ENCODE measurements at places on chromosomes 6 and 20. TPM values are rescaled to one million over a fixed set of nuclear protein-coding genes. Genes with fewer than 3 reads are reported as not detected.

NOX3 gene
- total RNA-seq, result not detected

FITM2 gene
- 9.9 TPM for total RNA-seq

GRCh38 chr6:56714982-56715456 lies 72.3 kb upstream of the DST start:
- DNase-seq, result peak; percentile 94
- peak overlapping the region; percentile 35 for H3K4me3 ChIP-seq
- peaks cover 44% of the 10 kb centered on the region for H3K4me1 ChIP-seq
- peak overlapping the region; percentile 83 for H3K27ac ChIP-seq

DNA sequence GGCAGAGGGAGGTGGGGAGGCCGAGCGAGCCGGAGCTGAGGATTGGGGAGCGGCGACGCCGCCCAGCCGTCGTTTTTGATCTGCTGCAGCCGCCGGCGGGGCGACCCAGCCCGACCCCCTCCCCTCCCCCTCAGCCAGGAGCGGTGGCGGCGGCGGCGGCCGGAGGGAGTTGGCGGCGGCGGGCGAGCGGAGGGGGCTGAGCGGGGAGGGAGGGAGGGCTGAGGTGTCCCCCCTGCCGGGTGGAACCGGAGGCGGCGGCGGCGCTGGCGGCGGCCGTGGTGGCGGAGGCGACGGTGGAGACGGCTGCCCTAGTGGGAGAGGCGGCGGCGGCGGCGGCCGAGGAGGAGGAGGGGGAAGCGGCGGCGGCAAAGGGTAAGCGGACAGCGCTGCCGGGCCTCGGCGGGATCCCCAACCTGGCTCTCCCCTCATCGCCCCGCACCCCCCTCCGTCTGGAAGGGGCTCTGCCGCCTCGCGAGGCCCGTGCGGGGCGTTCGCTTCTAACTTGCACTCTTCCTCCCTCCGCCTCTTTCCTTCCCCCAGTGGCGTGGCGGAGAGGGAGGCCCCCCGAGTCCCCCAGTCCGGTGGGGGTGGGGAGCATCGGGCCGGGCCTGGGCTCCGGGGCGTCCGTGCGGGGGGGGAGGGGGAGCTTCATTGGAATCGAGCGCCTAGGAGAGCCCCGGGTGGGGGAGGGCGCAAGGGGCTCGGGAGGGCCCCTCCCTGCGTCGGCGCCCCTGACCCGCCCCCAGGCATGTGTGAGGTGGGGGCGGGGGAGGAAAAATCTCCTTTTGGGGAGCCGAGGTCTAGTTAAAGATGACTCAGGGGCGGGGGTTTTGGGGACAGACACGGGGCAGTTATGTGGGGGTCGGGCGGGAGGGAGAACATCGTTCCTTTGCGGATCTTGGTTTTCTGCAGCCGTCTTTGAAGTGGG lies at the start of gene TAB2:
Gene TAB2, plus strand, starts transcription at position 69 of the 928 bp plus-strand sequence. CDS start 52,286 bp downstream, outside the sequence.
- H3K27ac ChIP-seq, result peak within 1 kb of the TSS; percentile 69
- peak within 1 kb of the TSS; percentile 93 for H3K4me3 ChIP-seq
- peaks cover 33% of the 10 kb centered on the region for H3K4me1 ChIP-seq
- H3K36me3 ChIP-seq, result no peaks in the 10 kb centered on the region
- no peak for DNase-seq

DNA sequence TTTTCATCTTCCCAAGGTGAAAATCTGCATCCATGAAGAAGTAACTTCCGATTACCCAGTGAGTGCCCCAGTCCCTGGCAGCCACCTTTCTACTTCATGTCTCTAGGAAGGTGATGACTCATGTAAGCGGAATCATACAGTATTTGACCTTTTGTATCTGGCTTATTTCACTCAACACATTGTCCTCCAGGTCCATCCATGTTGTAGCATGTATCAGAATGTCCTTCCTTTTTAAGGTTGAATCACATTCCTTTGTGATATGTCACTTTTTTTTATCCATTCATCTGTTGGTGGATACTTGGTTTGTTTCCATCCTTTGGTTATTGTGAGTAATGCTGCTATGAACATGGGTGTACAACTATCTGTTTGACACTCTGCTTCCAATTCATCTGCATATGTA lies 176.3 kb upstream of the CDYL start:
- DNase-seq, result peak; percentile 92
- H3K27ac ChIP-seq, result no peak overlapping the region
- no peaks in the 10 kb centered on the region for H3K36me3 ChIP-seq

CCDC170 gene
- total RNA-seq, result not detected

- H3K27ac ChIP-seq, result no peak overlapping the region
- no peak overlapping the region for H3K4me3 ChIP-seq
- H3K4me1 ChIP-seq, result peaks cover 32% of the 10 kb centered on the region
- DNase-seq, result peak; percentile 11
- no peaks in the 10 kb centered on the region for H3K27me3 ChIP-seq
These were observed 6.5 kb downstream of the RNF144B start for GRCh38 chr6:18393698-18394097.

DNA sequence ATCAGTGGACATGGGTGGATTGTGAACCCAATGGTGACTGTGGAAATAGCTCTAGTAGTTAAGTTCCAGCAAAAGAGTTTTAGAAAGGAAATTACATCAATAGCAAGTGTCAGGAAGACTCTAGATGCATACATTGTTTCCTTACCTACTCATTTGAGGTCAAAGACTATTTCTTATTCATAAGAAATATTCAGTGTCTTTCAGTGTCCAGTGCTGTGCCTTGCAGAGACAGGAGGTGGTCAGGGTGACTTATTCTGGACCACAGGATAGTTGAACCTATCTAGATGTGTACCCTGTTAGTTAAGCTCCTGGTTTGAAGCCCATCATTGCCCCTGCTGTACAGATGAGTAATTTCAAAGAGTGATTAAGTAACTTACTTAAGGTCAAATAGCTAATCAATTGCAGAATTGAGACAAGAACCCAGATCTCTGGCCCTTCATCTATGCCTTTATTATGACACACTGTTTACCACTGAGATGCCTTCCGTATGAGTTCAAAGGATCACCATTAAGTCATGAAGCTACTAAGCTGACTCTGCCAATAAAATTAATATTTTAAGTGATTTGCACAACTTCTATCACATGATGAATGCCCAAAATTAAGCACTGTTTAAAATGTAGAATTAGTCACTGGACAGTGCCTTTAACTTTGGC lies 136.1 kb downstream of the PDSS2 start:
- H3K4me3 ChIP-seq, result no peak overlapping the region
- H3K27me3 ChIP-seq, result no peaks in the 10 kb centered on the region
- no peak for DNase-seq
- no peaks in the 10 kb centered on the region for H3K36me3 ChIP-seq
- no peaks in the 10 kb centered on the region for H3K4me1 ChIP-seq
- H3K27ac ChIP-seq, result no peak overlapping the region

SIGLEC1 gene
- total RNA-seq, result not detected

CLIC5 gene
- total RNA-seq, result not detected

- no peak overlapping the region for H3K4me3 ChIP-seq
- H3K4me1 ChIP-seq, result no peaks in the 10 kb centered on the region
- no peaks in the 10 kb centered on the region for H3K36me3 ChIP-seq
- H3K27ac ChIP-seq, result no peak overlapping the region
- H3K27me3 ChIP-seq, result no peaks in the 10 kb centered on the region
These were observed 397.3 kb downstream of the LAMA2 start for GRCh38 chr6:129280293-129280644.

PRICKLE4 gene
- 1.7 TPM for total RNA-seq

HRH3 gene
- total RNA-seq, result not detected

- no peaks in the 10 kb centered on the region for H3K4me1 ChIP-seq
- no peak overlapping the region for H3K27ac ChIP-seq
- H3K27me3 ChIP-seq, result no peaks in the 10 kb centered on the region
- H3K36me3 ChIP-seq, result no peaks in the 10 kb centered on the region
- no peak overlapping the region for H3K4me3 ChIP-seq
These were observed 49.3 kb upstream of the AHI1 start for GRCh38 chr6:135546680-135547418.

- no peaks in the 10 kb centered on the region for H3K36me3 ChIP-seq
- no peak overlapping the region for H3K4me3 ChIP-seq
- no peak for DNase-seq
- no peak overlapping the region for H3K27ac ChIP-seq
These were observed 49.7 kb upstream of the TGM3 start for GRCh38 chr20:2246069-2246491.

DNA sequence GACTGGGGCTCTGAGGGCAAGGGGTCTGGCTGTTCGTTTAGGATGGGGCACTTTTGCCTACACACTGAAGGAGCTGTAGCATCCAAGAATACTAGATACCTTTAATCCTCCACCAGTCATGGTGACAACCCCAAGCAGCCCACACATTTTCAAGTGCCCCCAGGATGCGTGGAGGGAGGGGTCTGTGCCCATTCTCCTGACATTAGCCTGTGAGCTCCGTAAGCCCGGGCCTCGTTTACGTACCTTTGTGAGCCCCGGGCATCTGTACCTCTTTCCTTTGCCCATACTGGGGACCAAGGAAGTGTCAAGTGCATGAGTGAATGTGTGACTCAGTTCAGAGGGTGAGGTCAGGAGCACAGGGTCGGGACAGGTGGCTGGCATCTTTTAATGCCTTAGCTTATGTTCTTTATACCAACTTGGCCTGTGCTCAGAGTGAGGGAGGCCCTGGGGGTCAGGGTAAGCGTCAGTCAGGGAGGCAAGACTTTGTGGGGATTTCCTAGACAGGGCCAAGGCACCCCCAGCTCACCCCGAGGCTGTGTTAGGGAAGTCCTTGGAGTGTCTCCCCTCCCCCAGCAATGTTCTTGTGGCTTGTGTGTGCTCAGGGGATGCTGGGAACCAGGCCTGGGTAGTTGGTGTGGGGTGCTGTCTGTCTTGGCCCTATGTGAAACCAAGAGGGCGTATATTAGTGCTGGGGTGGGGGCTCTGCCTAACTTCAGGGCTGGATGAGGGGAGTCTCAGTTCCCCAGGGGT lies 12.9 kb downstream of the VEGFA start:
- no peaks in the 10 kb centered on the region for H3K4me1 ChIP-seq
- no peak overlapping the region for H3K27ac ChIP-seq
- H3K4me3 ChIP-seq, result no peak overlapping the region
- no peaks in the 10 kb centered on the region for H3K27me3 ChIP-seq
- peaks cover 73% of the 10 kb centered on the region for H3K36me3 ChIP-seq

- H3K27me3 ChIP-seq, result peaks cover 13% of the 10 kb centered on the region
- no peak overlapping the region for H3K4me3 ChIP-seq
- H3K27ac ChIP-seq, result no peak overlapping the region
- DNase-seq, result no peak
- H3K36me3 ChIP-seq, result no peaks in the 10 kb centered on the region
These were observed 96.1 kb downstream of the NUS1 start for GRCh38 chr6:117771403-117771802.

GRCh38 chr6:22003287-22003686 lies 293.5 kb downstream of the PRL start:
- H3K27me3 ChIP-seq, result no peaks in the 10 kb centered on the region
- no peak overlapping the region for H3K27ac ChIP-seq
- no peaks in the 10 kb centered on the region for H3K36me3 ChIP-seq
- DNase-seq, result no peak
- H3K4me1 ChIP-seq, result no peaks in the 10 kb centered on the region
- H3K4me3 ChIP-seq, result no peak overlapping the region

SLC39A7 gene
- 128 TPM for total RNA-seq

PRRT1 gene
- total RNA-seq, result not detected

DNA sequence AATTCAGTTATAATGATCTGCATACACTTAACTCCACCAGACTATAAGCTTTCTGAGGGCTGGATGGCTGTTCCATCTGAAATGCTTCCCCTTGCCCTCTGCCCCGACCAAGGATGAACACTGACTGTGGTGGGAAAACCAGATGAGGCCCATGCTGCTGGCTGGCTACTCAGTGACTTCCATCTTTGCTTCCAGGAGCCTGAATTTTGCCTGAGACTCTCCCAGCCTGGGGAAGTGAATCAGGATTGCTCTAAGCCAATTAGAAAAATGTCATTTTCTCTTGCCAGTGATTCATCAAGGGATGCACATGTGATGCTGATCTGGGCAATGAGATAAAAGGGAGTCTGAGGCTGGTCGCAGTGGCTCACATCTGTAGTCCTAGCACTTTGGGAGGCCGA lies 1.7 kb upstream of the TOMM34 start:
- peaks cover 52% of the 10 kb centered on the region for H3K4me1 ChIP-seq
- H3K27ac ChIP-seq, result peak overlapping the region; percentile 50
- DNase-seq, result peak; percentile 68
- H3K4me3 ChIP-seq, result no peak overlapping the region
- H3K27me3 ChIP-seq, result no peaks in the 10 kb centered on the region

- H3K4me1 ChIP-seq, result peaks cover 15% of the 10 kb centered on the region
- H3K36me3 ChIP-seq, result no peaks in the 10 kb centered on the region
- no peak overlapping the region for H3K4me3 ChIP-seq
These were observed 76.5 kb upstream of the TOP1 start for GRCh38 chr20:40952136-40952535.

DNA sequence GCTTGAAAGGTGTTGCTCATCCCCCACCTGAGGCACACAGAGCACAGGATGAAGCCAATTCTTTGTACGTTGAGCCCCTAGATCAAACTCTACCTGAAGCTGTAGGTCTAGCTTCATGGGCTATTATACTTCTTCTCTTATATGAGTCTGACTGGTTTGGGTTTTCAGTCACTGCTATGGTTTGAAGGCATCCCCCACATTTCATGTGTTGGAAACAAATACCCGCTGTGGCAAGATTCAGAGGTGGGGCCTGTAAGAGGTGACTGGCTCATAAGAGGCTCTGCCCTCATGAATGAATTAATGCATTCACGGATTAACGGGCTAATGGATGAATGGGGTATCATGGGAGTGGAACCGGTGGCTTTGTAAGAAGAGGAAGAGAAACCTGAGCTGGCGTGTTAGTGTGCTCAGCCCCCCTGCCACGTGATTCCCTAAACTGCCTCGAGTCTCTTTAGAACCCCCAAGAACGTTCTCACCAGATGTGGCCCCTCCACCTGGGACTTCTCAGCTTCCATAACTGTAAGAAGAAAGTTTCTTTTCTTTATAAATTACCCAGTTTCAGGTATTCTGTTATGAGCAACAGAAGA lies 39.2 kb downstream of the PREX1 start:
- peaks cover 17% of the 10 kb centered on the region for H3K4me1 ChIP-seq
- no peaks in the 10 kb centered on the region for H3K27me3 ChIP-seq
- H3K4me3 ChIP-seq, result no peak overlapping the region

DNA sequence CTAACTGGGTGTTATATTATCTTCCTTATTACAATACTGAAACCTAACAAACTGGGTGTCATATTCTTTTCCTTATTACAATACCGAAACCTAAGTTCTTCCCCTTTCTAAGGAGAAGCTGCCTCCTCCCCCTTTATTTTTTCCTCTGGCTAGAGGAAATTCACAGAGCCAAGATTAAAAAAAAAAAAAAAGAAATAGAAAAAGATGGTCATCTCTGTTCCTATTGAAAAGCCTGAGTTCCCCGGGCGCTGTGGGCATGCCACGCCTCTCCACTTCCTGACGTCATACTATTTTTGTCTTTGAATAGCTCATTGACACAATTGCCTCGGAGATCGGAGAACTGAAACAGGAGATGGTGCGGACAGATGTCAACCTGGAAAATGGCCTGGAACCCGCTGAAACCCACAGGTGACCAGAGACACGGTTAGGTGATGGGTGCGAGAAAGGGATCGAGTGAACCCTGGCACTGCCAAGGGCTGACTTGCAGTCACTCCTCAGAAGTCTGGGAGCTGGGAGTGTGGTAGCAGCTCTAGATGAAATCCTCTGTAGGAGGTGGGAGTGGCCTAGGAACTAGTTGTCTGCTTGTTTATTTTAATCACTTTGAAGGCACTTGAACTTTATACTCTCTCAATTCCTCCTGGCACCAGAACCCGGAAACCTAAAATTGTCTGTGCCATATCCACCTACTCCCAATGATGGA lies 82.2 kb upstream of the NAA20 start:
- peaks cover 22% of the 10 kb centered on the region for H3K4me1 ChIP-seq
- H3K27me3 ChIP-seq, result no peaks in the 10 kb centered on the region
- peak overlapping the region; percentile 51 for H3K27ac ChIP-seq

KIF6 gene
- not detected for total RNA-seq

- H3K4me3 ChIP-seq, result no peak overlapping the region
- DNase-seq, result no peak
- H3K4me1 ChIP-seq, result no peaks in the 10 kb centered on the region
- no peaks in the 10 kb centered on the region for H3K27me3 ChIP-seq
- no peak overlapping the region for H3K27ac ChIP-seq
These were observed 42.7 kb downstream of the ANKRD6 start for GRCh38 chr6:89475634-89476033.
